Sigmoid colon (tissue), 7 donors: ENCODE measurements at places on chromosomes 4 and X. TPM values are rescaled to one million over a fixed set of nuclear protein-coding genes. Genes with fewer than 3 reads are reported as not detected.

WAS gene
- polyA plus RNA-seq, result 23.5 TPM

MAGEE1 gene
- polyA plus RNA-seq, result 0.60 TPM

NAAA gene
- polyA plus RNA-seq, result 43.7 TPM

PNCK gene
- not detected for polyA plus RNA-seq

TGIF2LX gene
- not detected for polyA plus RNA-seq

CWH43 gene
- polyA plus RNA-seq, result 2.4 TPM

BEND2 gene
- not detected for polyA plus RNA-seq

GPR50 gene
- not detected for polyA plus RNA-seq

MGAT4D gene
- polyA plus RNA-seq, result not detected
